ENCODE measurements at places on chromosomes 5 and 9. TPM values are rescaled to one million over a fixed set of nuclear protein-coding genes. Genes with fewer than 3 reads are reported as not detected.

Gene CER1
- not detected for polyA plus RNA-seq

Gene NR2F1
- polyA plus RNA-seq, result 15.2 TPM

Gene RC3H2
- 13.0 TPM for polyA plus RNA-seq

Gene PHF24
- polyA plus RNA-seq, result 0.14 TPM

Gene DNLZ
- 13.1 TPM for polyA plus RNA-seq

Data from lung (tissue), 17 donors.